ENCODE measurements at places on chromosomes 1 and 21. TPM values are rescaled to one million over a fixed set of nuclear protein-coding genes. Genes with fewer than 3 reads are reported as not detected.

GRCh38 chr1:2313651-2314261, 77.6 kb downstream of the MORN1 start:
- no peak for DNase-seq

GRCh38 chr1:207218512-207219362, 102.7 kb upstream of the CD55 start:
- no peak for DNase-seq

- DNase-seq = no peak
Observed at GRCh38 chr21:14751602-14752344, 205.7 kb upstream of the SAMSN1 start.

- DNase-seq = no peak
Observed at GRCh38 chr1:162904579-162904978, 43.6 kb upstream of the CCDC190 start.

DNA sequence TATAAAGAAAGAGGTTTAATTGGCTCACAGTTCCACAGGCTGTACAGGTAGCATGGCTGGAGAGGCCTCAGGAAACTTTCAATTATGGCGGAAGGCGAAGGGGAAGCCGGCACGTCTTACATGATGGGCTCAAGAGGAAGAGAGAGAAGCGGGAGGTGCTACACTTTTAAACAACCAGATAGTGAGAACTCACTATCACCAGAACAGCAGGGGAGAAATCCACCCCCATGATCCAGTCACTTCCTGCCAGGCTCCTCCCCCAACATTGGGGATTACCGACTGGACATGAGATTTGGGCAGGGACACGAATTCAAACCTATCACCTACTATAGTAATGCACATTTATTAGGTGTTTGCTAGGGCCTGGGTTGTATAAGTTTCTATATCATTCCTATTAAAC, 117.8 kb downstream of the ZMYM4 start:
- DNase-seq = no peak

GRCh38 chr1:24389231-24389678, 24.3 kb downstream of the STPG1 start:
- DNase-seq = no peak

GRCh38 chr1:152999818-153000217, 1.7 kb upstream of the SPRR3 start:
- DNase-seq = no peak

GRCh38 chr1:84174051-84174556, 30.0 kb downstream of the PRKACB start:
- no peak for DNase-seq

DNA sequence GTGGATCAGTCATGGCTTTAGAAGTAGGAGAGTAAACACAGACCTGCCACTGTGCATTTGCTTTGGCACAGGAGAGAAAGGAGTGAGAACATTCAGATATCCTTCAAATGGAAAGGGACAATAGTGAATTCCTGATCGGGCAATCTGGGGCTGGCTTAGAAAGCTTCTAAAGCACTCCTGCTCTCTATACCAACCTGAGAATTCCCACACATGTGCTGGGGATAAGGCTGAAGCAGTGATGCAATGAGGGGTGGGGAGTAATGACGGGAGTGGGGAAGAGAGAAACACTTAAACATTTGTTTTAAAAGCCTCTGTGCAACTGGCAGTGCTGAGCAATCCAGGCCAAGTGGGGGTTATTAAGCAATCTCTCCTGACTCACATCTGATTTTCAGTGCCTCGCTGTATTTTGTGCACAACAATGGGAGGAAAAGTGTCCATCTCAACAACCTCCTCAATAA, 108.8 kb downstream of the KIAA0319L start:
- no peak for DNase-seq

GRCh38 chr1:38814984-38815464, 44.5 kb downstream of the RRAGC start:
- DNase-seq = no peak

GRCh38 chr1:43349594-43350306, 9.0 kb upstream of the CDC20 start:
- DNase-seq = no peak

GRCh38 chr1:8663915-8664329, 153.5 kb downstream of the RERE start:
- DNase-seq = no peak

- DNase-seq = no peak
Observed at GRCh38 chr1:150906329-150906728, 19.4 kb downstream of the CTXND2 start.

DNA sequence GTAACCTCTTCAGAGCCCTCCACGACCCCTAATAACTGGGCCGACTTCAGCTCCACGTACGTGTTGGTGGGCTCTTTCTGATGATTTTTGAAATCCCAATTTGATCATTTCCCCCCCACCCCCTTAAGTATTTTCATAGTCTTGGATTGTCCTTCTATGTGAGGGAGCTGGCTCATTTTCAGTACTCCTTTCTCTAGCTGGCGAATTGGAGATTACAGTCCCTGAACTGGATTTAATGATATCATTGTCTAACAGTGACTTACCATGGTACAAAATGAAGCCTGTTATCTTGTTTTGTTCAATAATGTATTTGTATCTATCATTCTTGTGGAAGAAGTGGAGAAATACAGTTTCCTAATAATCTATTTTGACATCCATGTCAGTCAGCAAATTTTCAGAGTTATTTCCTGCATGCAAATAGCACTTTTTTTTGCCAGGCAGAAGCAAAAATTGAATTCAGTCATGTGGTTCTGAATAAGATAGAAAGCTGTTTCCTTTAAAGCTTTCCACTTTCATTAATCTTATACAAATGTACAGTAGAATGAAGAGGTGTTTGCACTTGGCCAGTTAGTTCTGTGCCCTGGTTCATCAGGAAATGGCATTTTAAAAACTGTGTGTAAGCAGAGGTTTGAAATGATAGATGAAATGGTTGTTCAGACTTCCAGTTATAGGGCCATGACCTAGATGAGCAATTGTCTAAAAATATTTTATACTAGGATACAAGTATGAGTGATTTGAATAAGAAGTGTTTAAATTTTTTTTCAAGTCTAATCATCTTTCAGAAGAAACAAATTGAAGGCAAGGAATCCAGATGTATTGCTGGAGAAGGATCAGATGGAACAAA, 104.2 kb downstream of the ATP5PO start:
- DNase-seq = no peak

DNA sequence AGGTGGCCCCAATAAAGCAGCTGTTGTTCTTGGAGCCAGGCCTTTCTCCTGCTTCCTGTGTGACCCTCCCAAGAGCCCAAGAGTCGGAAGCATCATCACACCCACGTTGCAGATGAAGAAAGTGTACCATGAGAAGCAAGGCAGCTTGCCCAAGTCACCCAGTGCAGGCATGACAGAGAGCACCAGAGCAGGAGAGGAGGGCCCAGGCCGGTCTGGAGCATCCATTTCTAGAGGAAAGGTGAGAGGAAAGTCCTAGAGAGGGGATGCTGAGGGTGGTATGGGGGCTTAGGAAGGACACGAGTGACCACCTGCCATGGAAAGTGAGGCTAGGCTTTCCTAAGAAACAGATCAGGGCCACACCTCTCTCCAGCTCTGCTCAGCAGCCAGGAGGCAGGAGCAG, 47.0 kb downstream of the C1orf198 start:
- no peak for DNase-seq

- DNase-seq = no peak
Observed at GRCh38 chr1:245363461-245364200, 208.8 kb downstream of the KIF26B start.

- DNase-seq = no peak
Observed at GRCh38 chr1:77218477-77219165, 609 bp downstream of the PIGK start.

ZNF697 gene
- 1.9 TPM for total RNA-seq

KRTAP7-1 gene
- not detected for total RNA-seq

PAQR6 gene
- 0.88 TPM for total RNA-seq

SPATA46 gene
- total RNA-seq = not detected

LRRC3 gene
- total RNA-seq = 2.9 TPM

B3GALT2 gene
- total RNA-seq = 0.35 TPM

LGR6 gene
- total RNA-seq = 0.53 TPM

OR2L13 gene
- total RNA-seq = not detected

DIRAS3 gene
- 0.66 TPM for total RNA-seq
